ENCODE measurements at places on chromosomes 6 and 20.

GRCh38 chr6:85390775-85391174 is 59.1 kb upstream of the NT5E start:
- DNase-seq: peak; percentile 21

DNA sequence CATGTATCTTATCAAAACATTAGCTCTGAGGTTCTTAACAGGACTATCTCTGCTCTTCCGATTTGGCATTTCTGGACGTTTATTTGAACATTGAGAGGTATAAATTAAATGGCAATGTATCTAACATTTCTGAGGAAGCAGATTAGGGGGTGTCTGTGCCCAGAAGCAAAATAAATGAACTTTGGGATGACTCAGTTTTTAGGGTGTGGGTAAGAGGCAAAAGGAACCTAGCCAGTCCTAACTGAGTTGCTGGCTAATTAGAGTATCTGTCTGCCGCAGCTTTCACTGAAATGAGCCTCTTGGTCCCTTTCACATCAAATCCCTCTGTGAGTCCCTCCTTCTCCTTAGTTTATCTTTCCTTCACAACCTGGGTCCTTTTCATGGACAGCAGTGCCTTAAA is 1.1 kb downstream of the RNF144B start:
- DNase-seq: no peak

DNA sequence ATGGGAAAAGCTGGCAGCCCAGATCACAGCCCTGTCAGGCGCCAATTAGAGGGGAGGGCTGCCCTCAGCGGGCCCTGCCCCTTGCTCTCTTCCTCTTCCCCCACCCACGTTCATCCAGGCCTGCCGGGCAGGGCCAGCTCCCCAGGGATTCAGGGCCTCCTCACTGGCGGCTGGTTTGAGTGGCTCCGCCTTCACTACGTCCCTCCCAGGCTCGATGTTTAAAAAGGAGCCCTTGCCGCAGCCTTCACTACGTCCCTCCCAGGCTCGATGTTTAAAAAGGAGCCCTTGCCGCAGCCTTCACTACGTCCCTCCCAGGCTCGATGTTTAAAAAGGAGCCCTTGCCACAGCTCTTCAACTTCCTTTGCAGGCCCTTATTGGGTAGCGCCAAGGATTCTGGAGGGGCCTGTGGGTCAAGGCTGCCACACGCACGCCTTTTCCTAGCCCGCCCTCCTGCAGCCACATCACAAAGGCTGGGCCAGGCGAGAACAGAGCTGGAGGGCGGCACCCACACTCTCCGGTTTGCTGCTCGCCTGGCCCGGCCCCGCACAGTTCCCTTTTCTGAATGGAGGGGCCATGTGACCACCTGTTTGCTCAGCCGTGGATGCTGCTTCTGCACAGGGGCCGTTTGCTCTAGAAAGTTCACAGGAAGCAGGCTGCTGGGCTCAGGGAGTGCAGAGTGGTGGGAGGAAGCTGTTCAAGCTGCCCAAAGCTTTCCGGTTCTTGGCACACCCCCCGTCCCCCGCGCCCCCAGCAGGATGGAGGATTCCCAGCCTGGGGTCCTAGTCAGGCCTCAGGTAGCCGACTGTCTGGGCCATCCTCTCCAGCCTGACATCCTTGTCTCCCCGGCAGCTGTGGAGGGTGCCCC is 1.6 kb downstream of the SLC17A9 start:
- peak; percentile 91 for DNase-seq

DNA sequence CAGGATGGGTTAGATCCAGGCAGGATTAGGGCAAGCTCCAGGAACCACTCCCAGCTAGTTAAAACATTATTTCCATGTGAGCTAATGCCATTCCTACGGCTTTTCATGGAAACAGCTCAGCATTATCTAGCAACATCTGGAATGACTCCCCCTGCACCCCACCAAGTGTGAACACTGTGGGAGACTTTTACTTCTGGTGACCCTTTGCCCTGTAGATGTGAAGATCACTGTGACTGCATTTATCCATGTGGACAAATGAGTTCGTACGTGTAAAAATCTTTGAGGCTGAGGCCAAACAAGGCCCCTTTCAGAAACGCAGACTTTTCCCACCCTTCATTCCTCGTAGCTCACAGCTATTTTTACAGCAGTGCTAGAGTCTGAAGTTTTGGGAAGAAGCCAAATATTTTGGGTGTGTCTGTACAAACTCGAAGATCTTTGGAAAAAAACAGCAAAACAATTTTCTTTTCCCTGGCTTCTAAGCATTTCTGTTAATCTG is 221.8 kb upstream of the SOX4 start:
- peak; percentile 36 for DNase-seq

- no peak for DNase-seq
Measured at GRCh38 chr6:134323698-134324097, 5.8 kb upstream of the SGK1 start.

DNA sequence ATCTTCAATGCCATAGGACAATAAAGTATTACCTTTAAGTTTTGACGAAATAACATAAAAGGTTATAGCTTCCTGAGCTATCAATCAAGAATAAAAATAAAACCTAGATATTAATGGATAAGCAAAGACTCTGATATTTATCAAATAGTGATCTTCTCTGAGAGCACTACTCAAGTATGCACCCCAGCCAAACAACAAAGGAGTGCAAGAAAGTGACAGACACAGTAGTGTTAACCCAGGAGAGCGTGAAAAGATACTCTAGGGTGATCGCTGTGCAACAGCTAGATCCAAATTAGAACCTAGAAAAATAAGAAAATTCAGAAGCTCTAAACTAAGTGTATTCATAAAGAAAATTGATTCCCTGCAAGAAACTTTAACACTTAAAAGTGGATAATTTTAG is 83.5 kb upstream of the CDYL start:
- DNase-seq: no peak

- DNase-seq: peak; percentile 43
Measured at GRCh38 chr6:132020138-132020581, 69.0 kb upstream of the CCN2 start.

DNA sequence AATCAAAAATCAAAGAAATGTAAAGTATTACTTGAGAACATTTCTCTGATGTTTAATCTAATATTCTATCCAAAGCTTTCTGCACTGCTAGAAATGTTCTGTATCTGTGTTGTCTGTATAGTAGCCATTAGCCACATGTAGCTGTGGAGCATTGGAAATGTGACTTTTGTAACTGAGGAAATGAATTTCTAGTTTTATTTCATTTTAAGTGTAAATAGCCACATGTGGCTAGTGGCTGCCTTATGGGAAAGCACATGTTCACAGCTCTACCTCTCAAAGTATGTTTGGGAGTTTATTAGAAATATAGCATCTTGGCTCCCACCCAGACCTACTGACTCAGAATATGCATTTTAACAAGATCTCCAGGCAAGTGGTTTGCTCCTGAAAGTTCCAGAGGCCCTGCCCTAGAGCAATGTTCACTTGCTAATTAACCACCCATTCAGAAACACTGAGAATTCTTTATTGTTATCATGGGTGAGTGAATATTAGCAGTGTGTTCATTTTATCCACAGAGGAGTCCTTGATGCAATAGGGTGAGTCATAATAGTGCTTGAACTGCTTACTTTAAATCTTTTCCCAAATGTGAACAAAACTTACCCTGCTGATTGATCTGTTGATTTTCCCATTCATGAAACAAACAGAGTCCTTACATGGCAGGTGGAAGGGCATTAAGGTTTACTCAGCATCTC is 282.7 kb downstream of the PLCB1 start:
- DNase-seq: peak; percentile 60

DNA sequence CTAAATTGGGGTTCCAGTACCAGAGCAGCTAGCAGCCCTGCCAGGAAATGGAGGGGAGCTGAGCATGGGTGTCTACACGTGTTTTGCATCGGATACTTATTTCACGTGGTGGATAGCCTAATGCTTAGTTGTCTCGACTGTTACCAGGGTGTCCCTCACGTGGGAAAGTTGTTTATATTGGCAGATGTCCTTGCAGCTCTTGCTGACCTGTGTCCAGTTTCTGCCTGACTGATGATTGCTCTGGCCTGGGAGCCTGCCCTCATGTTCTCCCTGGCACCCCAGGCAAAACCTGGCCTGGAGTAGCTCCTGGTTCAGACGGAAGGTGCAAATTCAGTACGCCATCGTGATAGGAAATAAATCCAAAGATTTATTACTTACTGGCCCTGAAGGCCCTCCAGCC is 11.8 kb upstream of the FERMT1 start:
- no peak for DNase-seq

GRCh38 chr6:95551678-95552324 is 25.5 kb upstream of the MANEA start:
- no peak for DNase-seq

DNA sequence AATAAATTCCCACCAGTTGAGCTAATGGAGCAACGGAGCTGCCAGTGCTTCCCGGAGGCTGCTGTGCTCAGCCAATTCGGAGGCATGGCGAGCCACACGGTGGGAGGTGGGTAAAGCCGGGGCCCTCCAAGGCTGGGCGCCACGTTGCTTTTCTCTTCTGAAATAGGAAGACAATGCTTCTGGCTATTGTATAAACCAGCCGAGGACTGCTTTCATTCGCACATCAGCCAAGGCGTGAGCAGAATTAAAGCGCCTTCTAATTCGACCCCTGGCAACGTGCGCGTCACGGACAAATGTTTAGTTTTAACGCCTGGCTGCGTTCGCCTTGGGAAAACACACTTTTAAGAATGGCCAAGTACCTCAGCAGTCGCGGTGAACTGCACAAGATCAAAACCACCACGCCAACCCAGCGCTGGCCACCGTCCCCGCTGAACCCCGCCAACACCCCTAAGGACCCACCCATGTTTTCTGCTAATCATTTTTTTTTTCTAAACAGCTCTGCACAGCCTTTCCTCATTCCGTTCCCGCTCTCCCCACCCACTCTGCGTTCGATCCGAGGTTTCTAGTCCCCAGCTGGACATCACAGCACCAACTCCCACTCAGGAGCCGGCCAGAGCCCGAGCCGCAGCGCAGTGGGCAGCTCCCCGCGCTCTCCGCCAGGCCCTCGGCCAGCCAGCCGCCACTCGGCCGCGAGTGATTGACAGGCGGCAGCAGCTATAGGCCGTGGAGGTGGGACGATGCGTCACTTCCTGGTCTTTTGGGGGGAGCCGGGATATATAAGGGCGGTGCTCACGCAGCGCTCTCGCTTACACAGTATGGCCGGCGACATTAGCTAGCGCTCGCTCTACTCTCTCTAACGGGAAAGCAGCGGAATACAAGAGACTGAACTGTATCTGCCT is at the start of gene AMD1:
TSS of gene AMD1 (plus strand) at position 805 of the 899 bp plus-strand sequence. CDS start 321 bp downstream, outside the sequence.
- peak; percentile 99 for DNase-seq

GRCh38 chr6:142675517-142675916 is 269.5 kb downstream of the HIVEP2 start:
- no peak for DNase-seq

GRCh38 chr20:20864351-20865096 is 152.1 kb upstream of the RALGAPA2 start:
- no peak for DNase-seq

- DNase-seq: no peak
Measured at GRCh38 chr6:10460096-10460495, 45.2 kb upstream of the TFAP2A start.
